ENCODE measurements at places on chromosomes 5 and 9. TPM values are rescaled to one million over a fixed set of nuclear protein-coding genes. Genes with fewer than 3 reads are reported as not detected.

- H3K4me3 ChIP-seq: peak within 1 kb of the TSS; percentile 63
- H3K36me3 ChIP-seq: no peaks in the 10 kb centered on the region
- peaks cover 67% of the 10 kb centered on the region for H3K27me3 ChIP-seq
- peaks cover 14% of the 10 kb centered on the region for H3K4me1 ChIP-seq
- no peak within 1 kb of the TSS for H3K27ac ChIP-seq
These were observed at the start of gene PSD2 for GRCh38 chr5:139795074-139796001. Gene PSD2, plus strand, starts transcription at chr5:139795808. Its CDS starts 13,633 bp downstream, at chr5:139809441.

- H3K27ac ChIP-seq: peak overlapping the region; percentile 50
- no peak for DNase-seq
- peaks cover 28% of the 10 kb centered on the region for H3K4me1 ChIP-seq
- no peaks in the 10 kb centered on the region for H3K36me3 ChIP-seq
- H3K27me3 ChIP-seq: no peaks in the 10 kb centered on the region
- H3K4me3 ChIP-seq: no peak overlapping the region
These were observed 374.8 kb downstream of the NFIB start for GRCh38 chr9:13939134-13939533.

DNA sequence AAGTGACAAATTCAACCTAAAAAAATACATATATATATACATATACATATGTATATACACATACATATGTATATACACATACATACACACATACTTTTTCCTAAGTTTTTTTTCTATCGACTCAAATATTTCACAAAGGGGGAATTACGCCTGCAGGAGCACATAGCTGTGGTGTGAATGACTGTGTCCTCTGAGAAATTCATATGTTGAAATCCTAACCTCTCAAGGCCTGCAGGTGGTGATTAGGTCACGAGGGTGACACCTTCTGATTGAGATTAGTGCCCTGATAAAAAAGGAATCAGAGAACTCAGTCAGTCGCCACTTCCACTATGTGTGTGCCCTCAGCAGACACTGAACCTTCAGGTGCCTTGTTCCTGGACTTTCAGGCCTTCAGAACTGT, 248.7 kb downstream of the SEMA5A start:
- H3K4me1 ChIP-seq: no peaks in the 10 kb centered on the region
- no peak overlapping the region for H3K27ac ChIP-seq
- H3K36me3 ChIP-seq: no peaks in the 10 kb centered on the region
- no peaks in the 10 kb centered on the region for H3K27me3 ChIP-seq

- no peak overlapping the region for H3K4me3 ChIP-seq
- no peaks in the 10 kb centered on the region for H3K4me1 ChIP-seq
- peaks cover 22% of the 10 kb centered on the region for H3K27me3 ChIP-seq
- H3K36me3 ChIP-seq: no peaks in the 10 kb centered on the region
These were observed 13.5 kb downstream of the IL12B start for GRCh38 chr5:159316519-159317383.

- H3K36me3 ChIP-seq: no peaks in the 10 kb centered on the region
- H3K27ac ChIP-seq: no peak overlapping the region
- H3K27me3 ChIP-seq: no peaks in the 10 kb centered on the region
These were observed 45.7 kb downstream of the DPYSL3 start for GRCh38 chr5:147464211-147464610.

DNA sequence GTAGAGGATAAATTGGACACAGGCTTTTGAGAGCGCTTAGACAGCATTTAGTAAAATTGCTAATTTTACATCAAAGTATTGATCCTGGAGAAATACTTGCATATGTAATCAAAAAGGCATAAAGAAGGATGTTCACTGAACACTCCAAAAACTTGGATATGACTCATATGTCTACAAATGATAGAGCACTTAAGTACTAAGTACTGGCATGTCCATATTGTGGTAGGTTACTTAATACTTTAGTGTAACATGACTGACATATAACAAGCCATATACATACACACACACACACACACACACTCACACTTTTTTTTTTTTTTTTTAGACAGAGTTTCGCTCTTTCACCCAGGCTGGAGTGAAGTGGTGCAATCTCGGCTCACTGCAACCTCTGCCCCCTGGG, 361.9 kb downstream of the ARHGEF28 start:
- H3K27me3 ChIP-seq: peaks cover 3% of the 10 kb centered on the region
- H3K4me1 ChIP-seq: no peaks in the 10 kb centered on the region
- no peak for DNase-seq
- no peak overlapping the region for H3K4me3 ChIP-seq
- no peaks in the 10 kb centered on the region for H3K36me3 ChIP-seq

DNA sequence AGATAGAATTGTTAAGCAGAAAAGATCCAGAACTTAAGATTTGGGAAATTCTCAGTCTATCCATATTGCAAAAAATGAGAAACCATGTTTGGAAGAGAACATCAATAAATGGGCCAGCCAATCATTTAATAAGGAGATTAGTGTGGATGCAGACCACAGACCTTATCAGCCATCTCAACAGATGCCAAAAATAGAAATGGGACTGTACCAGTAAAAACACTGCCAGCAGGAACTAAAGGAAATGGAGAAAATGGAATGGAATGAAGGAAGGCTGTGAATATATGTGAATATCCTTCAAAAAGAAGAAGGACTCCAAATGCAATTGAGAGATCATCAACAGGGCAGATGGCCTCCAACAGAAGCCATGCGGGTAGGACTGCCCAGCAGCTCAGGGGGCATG, 52.7 kb upstream of the ZNF618 start:
- no peak overlapping the region for H3K27ac ChIP-seq
- no peaks in the 10 kb centered on the region for H3K4me1 ChIP-seq
- no peak for DNase-seq
- H3K4me3 ChIP-seq: no peak overlapping the region
- peaks cover 19% of the 10 kb centered on the region for H3K27me3 ChIP-seq
- H3K36me3 ChIP-seq: no peaks in the 10 kb centered on the region

GRCh38 chr9:111851553-111851952, 45.1 kb upstream of the UGCG start:
- H3K4me1 ChIP-seq: peaks cover 10% of the 10 kb centered on the region
- DNase-seq: no peak
- no peak overlapping the region for H3K4me3 ChIP-seq

DNA sequence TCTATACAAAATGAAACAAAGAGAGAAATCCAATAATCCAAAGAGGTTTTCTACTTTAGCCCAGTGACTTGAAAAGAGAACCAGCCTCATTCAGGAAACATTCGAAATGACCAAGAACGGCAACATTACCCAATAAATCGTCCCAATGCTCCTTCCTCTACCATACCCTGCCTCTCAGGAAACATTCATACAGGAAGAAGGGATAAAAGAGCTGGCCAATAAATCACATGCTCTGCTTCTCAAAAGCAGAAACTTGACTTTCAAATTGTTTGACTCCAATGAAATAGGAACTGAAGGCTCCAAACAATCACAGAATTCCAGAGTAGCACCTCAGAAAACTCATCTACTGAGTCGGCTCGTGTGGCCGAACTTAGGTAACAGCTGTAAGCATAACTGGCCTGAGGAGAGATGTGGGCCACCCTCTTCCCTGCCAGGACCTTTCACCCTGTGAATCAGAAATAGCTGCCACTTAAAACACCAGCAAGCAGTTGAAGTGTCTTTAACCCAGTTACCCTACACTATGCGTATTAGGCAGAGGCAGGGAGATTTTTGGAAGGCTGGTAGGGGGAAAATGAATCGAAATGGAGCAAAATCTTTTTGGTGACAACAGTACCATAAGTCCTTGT, 14.6 kb downstream of the ARL15 start:
- H3K27me3 ChIP-seq: no peaks in the 10 kb centered on the region
- H3K36me3 ChIP-seq: no peaks in the 10 kb centered on the region
- peak overlapping the region; percentile 82 for H3K27ac ChIP-seq
- DNase-seq: peak; percentile 29
- peak overlapping the region; percentile 39 for H3K4me3 ChIP-seq
- H3K4me1 ChIP-seq: peaks cover 66% of the 10 kb centered on the region

- H3K27ac ChIP-seq: no peak overlapping the region
- peaks cover 14% of the 10 kb centered on the region for H3K4me1 ChIP-seq
- H3K36me3 ChIP-seq: no peaks in the 10 kb centered on the region
- H3K4me3 ChIP-seq: no peak overlapping the region
- peaks cover 36% of the 10 kb centered on the region for H3K27me3 ChIP-seq
- no peak for DNase-seq
These were observed 45.3 kb downstream of the ROR2 start for GRCh38 chr9:91904588-91905236.

- no peak for DNase-seq
- H3K27me3 ChIP-seq: peaks cover 5% of the 10 kb centered on the region
- peaks cover 16% of the 10 kb centered on the region for H3K4me1 ChIP-seq
These were observed 12.3 kb upstream of the KCNIP1 start for GRCh38 chr5:170491479-170491878.

- H3K27me3 ChIP-seq: no peaks in the 10 kb centered on the region
- H3K36me3 ChIP-seq: peaks cover 75% of the 10 kb centered on the region
- H3K27ac ChIP-seq: peak overlapping the region; percentile 97
- H3K4me1 ChIP-seq: peaks cover 91% of the 10 kb centered on the region
These were observed 8.1 kb downstream of the ARRDC3 start for GRCh38 chr5:91374893-91375520.

DNA sequence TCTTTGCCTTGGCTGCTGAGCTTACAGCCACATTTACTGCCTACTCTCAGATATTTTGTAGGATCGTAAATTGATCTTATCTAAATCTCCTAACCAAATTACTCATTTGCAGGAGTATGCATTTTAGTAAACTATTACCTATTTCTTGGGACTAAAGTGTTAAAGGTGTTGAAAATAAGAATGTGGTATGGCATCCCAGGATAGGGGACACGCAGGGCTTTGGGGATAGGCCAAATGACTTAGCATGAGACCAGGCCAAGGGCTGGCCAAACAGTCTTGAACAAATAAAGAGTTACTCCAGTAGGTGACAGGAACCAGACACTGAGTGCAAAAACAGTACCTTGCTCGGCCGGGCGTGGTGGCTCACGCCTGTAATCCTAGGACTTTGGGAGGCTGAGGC, 25.1 kb downstream of the TBC1D2 start:
- peaks cover 68% of the 10 kb centered on the region for H3K36me3 ChIP-seq
- H3K27ac ChIP-seq: no peak overlapping the region
- no peaks in the 10 kb centered on the region for H3K4me1 ChIP-seq
- H3K27me3 ChIP-seq: no peaks in the 10 kb centered on the region

GRCh38 chr9:18126831-18127498, 347.0 kb upstream of the ADAMTSL1 start:
- DNase-seq: no peak
- H3K27ac ChIP-seq: no peak overlapping the region
- no peaks in the 10 kb centered on the region for H3K4me1 ChIP-seq
- H3K27me3 ChIP-seq: no peaks in the 10 kb centered on the region
- no peaks in the 10 kb centered on the region for H3K36me3 ChIP-seq

- no peak overlapping the region for H3K4me3 ChIP-seq
- H3K36me3 ChIP-seq: peaks cover 7% of the 10 kb centered on the region
- H3K4me1 ChIP-seq: no peaks in the 10 kb centered on the region
- no peak overlapping the region for H3K27ac ChIP-seq
These were observed 29.7 kb upstream of the ERCC6L2 start for GRCh38 chr9:95845751-95846150.

DNA sequence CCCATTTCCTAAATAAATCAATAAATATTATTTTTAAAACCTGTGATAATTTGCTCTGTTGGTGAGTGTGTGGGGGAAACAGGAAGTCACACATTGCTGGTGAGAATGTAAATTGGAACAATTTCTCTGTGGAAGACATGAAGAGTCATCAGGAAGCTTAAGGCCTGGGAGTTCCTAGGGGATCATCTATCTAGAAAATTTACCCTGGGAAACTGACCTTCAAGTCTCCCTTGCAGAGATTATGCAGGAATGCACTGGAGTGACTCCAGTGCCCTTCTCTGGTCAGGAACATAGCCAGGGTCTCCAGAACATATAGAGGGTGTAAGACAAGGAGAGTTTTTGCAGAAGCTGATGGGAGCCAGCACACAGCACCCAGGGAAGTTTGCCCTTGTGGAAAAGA, 13.0 kb upstream of the GCNT1 start:
- no peaks in the 10 kb centered on the region for H3K27me3 ChIP-seq
- H3K4me3 ChIP-seq: no peak overlapping the region
- no peak overlapping the region for H3K27ac ChIP-seq
- H3K36me3 ChIP-seq: no peaks in the 10 kb centered on the region
- peaks cover 3% of the 10 kb centered on the region for H3K4me1 ChIP-seq

GRCh38 chr5:7742241-7742656, 108.7 kb downstream of the CFAP90 start:
- H3K27ac ChIP-seq: no peak overlapping the region
- H3K36me3 ChIP-seq: no peaks in the 10 kb centered on the region
- H3K4me3 ChIP-seq: no peak overlapping the region
- H3K27me3 ChIP-seq: peaks cover 3% of the 10 kb centered on the region
- DNase-seq: no peak

GRCh38 chr9:114500697-114501292, 4.5 kb downstream of the WHRN start:
- H3K27me3 ChIP-seq: peaks cover 91% of the 10 kb centered on the region
- H3K27ac ChIP-seq: no peak overlapping the region
- no peaks in the 10 kb centered on the region for H3K36me3 ChIP-seq
- H3K4me1 ChIP-seq: peaks cover 17% of the 10 kb centered on the region
- no peak overlapping the region for H3K4me3 ChIP-seq

GRCh38 chr9:120579139-120580050, 572 bp downstream of the CDK5RAP2 start:
- peak overlapping the region; percentile 96 for H3K4me3 ChIP-seq
- no peaks in the 10 kb centered on the region for H3K36me3 ChIP-seq
- H3K27ac ChIP-seq: peak overlapping the region; percentile 87
- peaks cover 35% of the 10 kb centered on the region for H3K4me1 ChIP-seq

DNA sequence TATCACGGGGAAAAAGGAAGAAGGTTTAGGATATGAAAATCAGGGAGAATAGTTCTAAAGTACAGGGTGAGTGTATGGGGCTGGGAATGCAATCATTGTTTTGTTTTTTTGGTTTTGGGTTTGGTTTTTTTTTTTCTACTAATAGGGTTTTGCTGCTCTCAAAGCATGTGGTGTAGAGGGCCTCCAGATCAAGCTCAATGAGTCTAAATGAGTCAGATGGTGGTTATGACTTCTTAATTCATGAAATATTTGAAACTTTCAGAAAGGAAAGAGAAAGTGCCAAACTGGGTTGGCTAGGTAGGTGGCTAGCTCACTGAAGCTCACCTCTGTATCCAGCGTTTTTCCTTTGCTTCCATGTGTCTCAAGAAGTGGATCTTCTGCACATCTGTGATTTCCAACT, 10.7 kb downstream of the OR1L8 start:
- H3K36me3 ChIP-seq: no peaks in the 10 kb centered on the region
- H3K27me3 ChIP-seq: no peaks in the 10 kb centered on the region
- H3K4me3 ChIP-seq: no peak overlapping the region
- H3K27ac ChIP-seq: no peak overlapping the region
- DNase-seq: no peak

- H3K36me3 ChIP-seq: no peaks in the 10 kb centered on the region
- no peaks in the 10 kb centered on the region for H3K27me3 ChIP-seq
- H3K4me1 ChIP-seq: no peaks in the 10 kb centered on the region
- no peak overlapping the region for H3K4me3 ChIP-seq
- H3K27ac ChIP-seq: no peak overlapping the region
- no peak for DNase-seq
These were observed 129.0 kb downstream of the TAF11L14 start for GRCh38 chr5:17763301-17763700.

GRCh38 chr5:65722575-65723403, 784 bp downstream of the NLN start:
- peaks cover 1% of the 10 kb centered on the region for H3K36me3 ChIP-seq
- no peak for DNase-seq
- H3K27ac ChIP-seq: peak overlapping the region; percentile 67
- peaks cover 44% of the 10 kb centered on the region for H3K4me1 ChIP-seq
- no peaks in the 10 kb centered on the region for H3K27me3 ChIP-seq

- H3K36me3 ChIP-seq: peaks cover 19% of the 10 kb centered on the region
- H3K27ac ChIP-seq: peak overlapping the region; percentile 99
- peaks cover 52% of the 10 kb centered on the region for H3K4me1 ChIP-seq
- H3K27me3 ChIP-seq: no peaks in the 10 kb centered on the region
These were observed 1.1 kb downstream of the CRAT start for GRCh38 chr9:129109537-129109903.

The HSD17B3 gene
- total RNA-seq: 1.4 TPM

The SPINK4 gene
- total RNA-seq: not detected

The GPR151 gene
- total RNA-seq: not detected

The PAPPA gene
- 0.69 TPM for total RNA-seq

The UBE2QL1 gene
- total RNA-seq: 25.5 TPM

The PLAC8L1 gene
- 0.49 TPM for total RNA-seq

The KCNN2 gene
- 7.2 TPM for total RNA-seq

The ANKRD31 gene
- total RNA-seq: 0.11 TPM

The IRX1 gene
- 0.16 TPM for total RNA-seq

The BARHL1 gene
- not detected for total RNA-seq

All from left ventricle myocardium inferior (tissue), 1 donor.